Erythroblast (primary cell): ENCODE measurements at places on chromosomes 2 and 18.

DNA sequence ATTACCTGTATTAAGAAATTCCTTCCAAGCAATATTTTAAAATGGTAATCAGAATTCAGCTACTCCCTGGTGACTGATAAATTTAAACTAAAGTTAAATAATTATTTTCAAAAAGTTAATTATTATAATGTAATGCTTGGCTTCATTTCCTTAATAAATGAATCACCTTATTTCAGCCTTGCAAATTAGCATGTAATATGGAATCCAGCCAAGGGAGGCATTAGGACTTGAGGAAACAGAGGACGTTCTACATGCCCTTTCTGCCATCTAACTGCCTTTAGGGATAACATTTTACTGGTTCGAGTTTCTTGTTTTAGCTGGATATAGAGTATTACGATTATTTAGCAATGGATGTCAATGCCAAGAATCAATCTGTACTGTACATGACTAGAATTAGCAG, 636.3 kb downstream of the TSN start:
- DNase-seq: no peak

- no peak for DNase-seq
These were observed 166.8 kb downstream of the TWIST2 start for GRCh38 chr2:239014458-239015217.

- no peak for DNase-seq
These were observed 11.4 kb downstream of the HK2 start for GRCh38 chr2:74845217-74845751.

DNA sequence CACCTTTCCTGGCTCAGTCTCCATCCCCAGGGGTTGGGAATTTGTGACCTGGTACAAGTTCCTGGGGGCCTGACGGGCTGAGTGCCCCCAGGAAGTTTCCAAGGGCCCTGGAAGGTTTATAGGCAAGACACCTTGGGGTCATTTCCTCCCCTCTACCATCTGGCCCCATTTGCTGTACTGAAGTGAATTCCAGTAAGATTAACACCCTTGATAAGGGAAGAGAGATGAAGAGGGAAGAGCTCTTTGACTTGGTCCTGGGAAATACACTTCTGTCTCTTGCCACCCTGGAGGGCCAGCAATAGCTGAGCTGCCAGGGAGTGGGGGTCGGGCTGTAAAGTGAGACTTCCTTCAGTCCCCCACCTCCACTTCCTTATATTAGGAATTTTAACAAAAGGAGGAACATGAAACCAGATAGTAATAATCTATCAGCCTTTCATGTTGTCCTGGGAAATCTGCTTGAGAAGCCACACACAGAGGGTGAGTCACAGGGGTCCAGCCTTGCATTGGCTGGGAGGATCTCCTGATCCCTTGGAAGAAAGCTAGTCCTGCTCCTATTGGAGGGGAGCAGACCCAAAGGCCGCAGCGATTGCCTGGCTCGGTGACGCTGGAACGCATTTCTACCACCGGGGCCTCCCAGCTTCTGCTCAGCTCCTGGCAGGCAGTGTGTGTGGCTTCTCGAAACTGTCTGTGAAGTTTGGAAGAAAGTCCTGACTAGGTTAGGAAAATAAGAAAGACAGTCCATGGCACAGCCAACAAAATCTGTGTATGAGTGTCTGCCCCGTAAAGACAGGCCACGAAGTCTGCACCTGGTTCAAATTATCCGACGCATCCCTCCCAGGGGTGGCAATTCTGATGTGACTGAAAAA, 87.3 kb downstream of the ACAA2 start:
- DNase-seq: no peak

DNA sequence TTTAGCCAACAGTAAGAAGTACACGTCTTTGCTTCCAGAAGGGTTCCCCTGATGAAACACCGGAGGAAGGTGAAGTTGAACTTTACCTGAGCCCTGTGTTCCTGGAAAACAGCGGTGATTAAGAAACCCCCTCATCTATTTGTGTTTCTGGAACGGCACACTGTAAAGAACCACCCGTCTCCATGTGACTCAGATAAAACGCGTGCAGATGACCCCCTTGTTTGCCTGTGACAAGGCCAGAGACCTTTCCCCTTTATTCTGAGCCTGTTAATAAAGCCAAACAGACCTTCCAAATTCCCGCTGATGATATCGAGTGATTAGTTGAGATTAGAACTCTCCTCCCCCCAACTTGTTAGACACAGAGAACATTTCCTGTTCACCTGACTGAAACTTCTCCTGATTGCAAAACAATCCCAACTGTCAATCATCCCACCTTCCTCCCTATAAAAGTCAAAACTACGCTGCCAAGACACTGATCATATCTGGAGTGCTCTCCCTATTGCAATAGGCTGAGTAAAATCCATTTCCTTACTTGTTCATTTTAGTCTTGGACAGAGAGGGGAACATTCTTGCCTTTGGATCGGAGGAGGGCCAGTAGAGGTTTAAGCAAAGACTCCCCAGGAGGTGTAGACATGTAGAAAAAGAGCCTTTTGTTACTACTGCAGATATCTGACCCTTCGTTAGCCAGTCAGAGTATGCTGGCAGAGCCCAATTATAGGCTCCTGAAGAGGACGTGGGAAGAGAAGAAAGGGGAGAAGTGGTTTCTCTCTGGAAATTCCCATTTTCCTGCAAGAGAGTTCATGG, 914 bp upstream of the IWS1 start:
- DNase-seq: no peak

- DNase-seq: no peak
These were observed 182.7 kb downstream of the ANAPC1 start for GRCh38 chr2:111701266-111701665.

DNA sequence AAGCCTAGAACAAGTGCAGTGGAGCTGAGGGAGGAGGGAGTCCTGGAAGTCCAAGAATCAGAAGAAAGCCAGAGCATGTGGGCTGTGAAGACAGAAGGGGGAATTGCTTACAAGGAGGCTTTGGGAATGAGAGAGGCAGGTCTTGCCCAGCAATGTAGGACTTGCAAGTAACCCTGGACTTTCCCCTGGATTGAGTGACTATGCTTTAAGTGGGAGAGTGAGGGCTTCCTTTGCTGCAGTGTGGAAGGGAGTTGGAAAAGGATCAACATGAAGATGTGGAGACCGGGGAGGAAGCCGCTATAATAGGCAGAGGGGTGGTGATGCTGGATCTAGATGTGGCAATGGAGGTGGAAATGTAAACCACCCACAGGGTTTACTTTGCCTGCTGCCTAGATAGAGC, 13.8 kb upstream of the SCYGR1 start:
- no peak for DNase-seq

GRCh38 chr18:57797209-57797651, 5.9 kb downstream of the ATP8B1 start:
- no peak for DNase-seq

- no peak for DNase-seq
These were observed 586.4 kb upstream of the REG3G start for GRCh38 chr2:78439122-78439521.

- DNase-seq: no peak
These were observed 136.1 kb downstream of the GCA start for GRCh38 chr2:162480067-162480466.

- DNase-seq: no peak
These were observed 403.3 kb downstream of the METTL4 start for GRCh38 chr18:2168022-2168421.
